ENCODE measurements at places on chromosomes 16 and 17.
A peak's percentile ranks its signal among the peaks of the same experiment; 100 is the strongest.

- no peaks in the 10 kb centered on the region for H3K27me3 ChIP-seq
- no peak overlapping the region for H3K4me3 ChIP-seq
- DNase-seq = no peak
- H3K4me1 ChIP-seq = no peaks in the 10 kb centered on the region
These were observed 36.0 kb downstream of the RTN4RL1 start for GRCh38 chr17:1989135-1989534.

GRCh38 chr16:58614212-58614611 lies 15.4 kb downstream of the CNOT1 start:
- no peak for DNase-seq

GRCh38 chr16:50021544-50021943 lies 3.5 kb upstream of the CNEP1R1 start:
- H3K4me1 ChIP-seq = no peaks in the 10 kb centered on the region
- DNase-seq = peak; percentile 65
- H3K27ac ChIP-seq = no peak overlapping the region
- H3K27me3 ChIP-seq = no peaks in the 10 kb centered on the region
- no peaks in the 10 kb centered on the region for H3K36me3 ChIP-seq

GRCh38 chr17:44402564-44403172 lies 13.2 kb upstream of the ITGA2B start:
- no peak overlapping the region for H3K4me3 ChIP-seq
- DNase-seq = no peak
- H3K4me1 ChIP-seq = no peaks in the 10 kb centered on the region
- H3K27ac ChIP-seq = no peak overlapping the region
- peaks cover 73% of the 10 kb centered on the region for H3K36me3 ChIP-seq

- peak overlapping the region; percentile 59 for H3K4me3 ChIP-seq
- no peaks in the 10 kb centered on the region for H3K4me1 ChIP-seq
- no peaks in the 10 kb centered on the region for H3K36me3 ChIP-seq
- DNase-seq = no peak
- H3K27ac ChIP-seq = no peak overlapping the region
- no peaks in the 10 kb centered on the region for H3K27me3 ChIP-seq
These were observed 2.0 kb downstream of the CORO7 start for GRCh38 chr16:4414187-4414917.

DNA sequence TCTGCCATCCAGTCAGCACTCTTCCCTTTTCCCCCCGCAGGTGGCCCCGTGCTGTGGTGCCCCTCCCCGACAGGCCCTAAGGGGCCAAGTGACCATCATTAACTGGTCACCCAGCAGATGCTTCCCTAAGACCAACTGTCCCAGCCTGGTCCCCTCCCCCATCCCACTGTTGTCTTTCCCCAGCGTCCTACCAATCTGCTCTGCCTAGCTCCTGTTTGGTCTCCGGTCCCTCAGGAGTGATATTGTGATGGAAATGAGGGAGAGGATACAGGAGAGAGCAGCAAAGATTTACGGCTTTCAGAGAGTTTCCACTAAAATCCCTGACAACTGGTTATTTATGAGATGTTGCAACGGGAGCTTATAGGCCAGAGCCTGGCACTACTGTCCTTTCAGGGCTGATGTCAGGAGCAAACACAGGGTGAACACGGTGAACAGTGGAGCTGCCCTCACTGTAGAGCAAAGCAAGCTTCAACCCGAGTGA lies 1.4 kb upstream of the TTLL6 start:
- DNase-seq = peak; percentile 90
- peaks cover 7% of the 10 kb centered on the region for H3K4me1 ChIP-seq
- H3K27ac ChIP-seq = peak overlapping the region; percentile 65
- no peaks in the 10 kb centered on the region for H3K36me3 ChIP-seq

DNA sequence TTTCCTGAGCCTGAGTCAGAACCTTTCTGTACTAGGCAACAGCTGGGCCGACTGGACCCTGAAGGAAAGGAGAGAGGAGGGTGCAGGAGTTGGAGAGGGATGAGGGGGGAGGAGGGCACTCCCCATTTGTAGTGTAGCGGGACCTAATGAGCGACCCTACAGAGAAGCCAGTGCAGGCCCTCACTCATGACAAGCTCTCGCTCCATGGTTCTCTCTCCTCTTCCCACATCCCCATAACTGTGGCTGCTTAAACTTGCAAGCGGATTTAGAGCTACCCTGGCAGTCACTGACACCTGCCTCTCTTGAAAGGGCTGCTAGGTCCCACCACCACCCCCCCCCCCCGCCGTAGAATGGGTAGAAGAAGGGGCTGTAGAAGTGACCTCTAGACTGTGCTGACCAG lies 14.5 kb downstream of the NKD1 start:
- H3K27ac ChIP-seq = no peak overlapping the region
- H3K4me1 ChIP-seq = no peaks in the 10 kb centered on the region
- H3K4me3 ChIP-seq = no peak overlapping the region
- H3K27me3 ChIP-seq = no peaks in the 10 kb centered on the region

DNA sequence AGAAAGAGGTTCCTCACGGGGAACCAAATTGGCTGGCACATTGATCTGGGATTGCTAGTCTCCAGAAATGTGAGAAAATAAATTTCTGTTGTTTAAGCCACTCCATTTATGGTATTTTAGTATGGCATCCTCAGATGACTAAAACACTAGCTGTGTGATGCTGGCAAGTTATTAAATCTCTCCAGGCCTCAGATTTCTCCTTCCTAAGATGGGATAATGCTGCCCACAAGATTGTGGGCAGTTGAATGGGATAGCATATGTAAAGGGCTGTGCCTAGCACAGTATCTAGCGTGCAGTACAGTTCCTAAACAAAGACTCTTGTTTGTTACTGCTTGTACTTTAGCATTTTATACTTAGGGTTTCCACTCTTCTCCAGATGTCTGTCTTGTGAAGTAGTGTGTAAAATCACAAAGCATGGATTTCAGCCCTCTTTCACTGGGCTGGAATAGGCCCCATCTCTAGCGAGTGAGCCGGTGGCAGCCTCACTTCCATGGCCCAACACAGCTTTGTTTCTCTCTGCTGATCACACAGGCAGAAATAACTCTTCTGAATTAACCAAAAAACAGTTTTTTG lies 38.2 kb upstream of the PHAF1 start:
- H3K4me3 ChIP-seq = no peak overlapping the region
- no peak for DNase-seq
- no peaks in the 10 kb centered on the region for H3K27me3 ChIP-seq

DNA sequence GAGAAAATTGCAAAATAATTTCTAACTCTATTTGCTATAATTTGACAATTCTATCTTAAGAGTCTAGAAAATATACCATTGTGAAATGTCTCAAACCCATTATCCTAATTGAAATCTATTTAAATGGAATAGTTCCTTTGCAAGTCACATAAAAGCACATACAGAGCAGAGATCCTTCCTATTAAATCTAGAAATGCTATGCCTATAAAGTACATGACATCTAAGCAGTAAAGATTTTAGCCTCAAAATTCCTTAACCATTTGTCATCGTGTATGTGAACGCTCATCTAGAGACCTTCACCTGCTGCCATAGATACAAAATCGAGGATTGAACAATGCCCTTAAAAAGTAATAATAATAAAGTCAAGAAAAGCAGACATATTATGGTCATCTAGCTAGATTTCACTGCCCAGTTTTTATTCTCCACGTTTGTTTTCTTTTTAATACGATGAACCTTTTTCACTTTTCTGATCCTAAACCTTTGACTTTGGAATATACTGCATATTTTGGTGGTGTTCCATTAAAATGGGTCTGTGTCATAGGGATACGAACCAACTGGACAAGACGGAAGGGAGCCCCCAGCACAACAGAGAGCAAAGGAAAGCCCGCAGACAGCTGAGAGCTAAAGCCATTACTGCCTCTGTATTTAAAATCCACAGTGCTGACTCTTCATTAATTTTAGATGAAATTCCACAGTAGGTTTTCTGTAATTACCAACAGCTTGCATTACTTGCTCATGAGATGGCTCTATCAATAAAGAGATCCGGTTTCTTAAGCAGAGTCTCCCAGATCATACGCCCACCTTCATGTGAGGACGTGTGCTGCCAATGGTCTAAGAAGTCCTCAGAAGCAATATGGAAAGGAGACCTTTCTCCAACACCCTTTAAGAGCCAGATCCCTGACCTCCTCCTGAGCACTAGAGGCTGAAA lies 17.6 kb downstream of the TEX2 start:
- no peak for DNase-seq
- H3K4me3 ChIP-seq = no peak overlapping the region

- H3K4me1 ChIP-seq = peaks cover 3% of the 10 kb centered on the region
- peaks cover 30% of the 10 kb centered on the region for H3K36me3 ChIP-seq
- no peaks in the 10 kb centered on the region for H3K27me3 ChIP-seq
- H3K27ac ChIP-seq = no peak overlapping the region
- H3K4me3 ChIP-seq = no peak overlapping the region
These were observed 2.7 kb downstream of the CNTNAP1 start for GRCh38 chr17:42684929-42685556.

DNA sequence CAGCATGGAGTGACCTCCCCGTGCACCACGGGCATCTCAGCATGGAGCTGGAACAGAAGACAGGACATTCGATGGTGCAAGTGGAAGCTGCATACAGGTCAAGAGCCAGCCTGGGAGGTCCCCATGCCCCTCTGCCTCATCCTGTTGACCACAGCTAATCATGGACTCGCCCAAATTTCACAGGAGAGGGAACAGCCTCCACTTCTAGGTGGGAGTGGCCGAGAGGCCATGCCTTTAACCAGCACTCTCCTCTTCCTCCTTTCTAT lies 3.8 kb upstream of the SLC47A2 start:
- no peak for DNase-seq
- H3K27ac ChIP-seq = no peak overlapping the region
- H3K4me3 ChIP-seq = no peak overlapping the region
- H3K27me3 ChIP-seq = no peaks in the 10 kb centered on the region
- H3K36me3 ChIP-seq = no peaks in the 10 kb centered on the region
- no peaks in the 10 kb centered on the region for H3K4me1 ChIP-seq

GRCh38 chr16:61798741-61799140 lies 237.5 kb downstream of the CDH8 start:
- H3K27ac ChIP-seq = no peak overlapping the region
- no peaks in the 10 kb centered on the region for H3K27me3 ChIP-seq
- peaks cover 4% of the 10 kb centered on the region for H3K36me3 ChIP-seq
- H3K4me3 ChIP-seq = no peak overlapping the region

- H3K4me1 ChIP-seq = no peaks in the 10 kb centered on the region
- no peak overlapping the region for H3K27ac ChIP-seq
- DNase-seq = no peak
- H3K36me3 ChIP-seq = peaks cover 58% of the 10 kb centered on the region
- H3K4me3 ChIP-seq = no peak overlapping the region
- H3K27me3 ChIP-seq = no peaks in the 10 kb centered on the region
These were observed 39.8 kb downstream of the USP43 start for GRCh38 chr17:9684955-9685621.

DNA sequence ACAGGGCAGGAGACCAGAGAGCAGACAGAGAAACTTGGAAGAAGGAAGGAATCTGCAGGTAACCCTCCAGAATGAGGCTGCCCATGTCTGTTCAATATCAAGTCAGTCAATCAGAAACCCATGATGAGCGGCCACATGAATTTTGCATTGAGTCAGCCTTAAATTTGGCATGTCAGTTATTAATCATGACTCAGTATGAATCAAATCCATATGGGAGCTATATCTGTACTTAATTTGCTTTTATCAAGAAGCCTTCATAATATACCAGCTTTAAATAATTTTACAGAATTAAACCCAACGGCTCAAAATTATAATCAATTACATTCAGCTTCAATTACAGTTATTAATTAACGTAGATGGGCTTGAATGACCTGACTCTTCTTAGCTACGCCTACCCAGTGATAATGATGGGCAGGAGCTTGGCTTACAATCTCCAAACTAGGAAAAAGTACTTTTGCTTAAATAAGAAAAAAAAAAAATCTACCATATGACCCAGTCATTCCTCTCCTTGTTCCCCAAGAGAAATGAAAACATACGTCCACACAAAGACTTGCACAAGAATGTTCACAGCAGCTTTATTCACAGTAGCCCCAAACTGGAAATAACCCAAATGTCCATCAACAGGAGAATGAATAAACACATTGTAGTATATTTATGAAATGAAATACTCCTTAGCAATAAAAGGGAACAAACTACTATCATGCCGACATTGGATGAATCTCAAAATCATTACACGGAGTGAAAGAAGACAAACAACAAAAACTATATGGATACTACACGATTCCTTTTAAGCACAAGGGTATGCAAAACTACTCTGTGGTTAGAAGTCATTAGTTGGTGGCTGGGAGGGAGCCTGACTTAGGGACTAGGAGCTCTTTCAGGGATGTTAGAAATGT lies 48.6 kb downstream of the SLC39A11 start:
- no peak overlapping the region for H3K27ac ChIP-seq
- no peak overlapping the region for H3K4me3 ChIP-seq
- DNase-seq = no peak
- no peaks in the 10 kb centered on the region for H3K4me1 ChIP-seq
- peaks cover 2% of the 10 kb centered on the region for H3K36me3 ChIP-seq
- H3K27me3 ChIP-seq = no peaks in the 10 kb centered on the region

- DNase-seq = no peak
- H3K36me3 ChIP-seq = no peaks in the 10 kb centered on the region
- no peaks in the 10 kb centered on the region for H3K4me1 ChIP-seq
These were observed 141.1 kb downstream of the DNAH9 start for GRCh38 chr17:11739351-11739750.

- H3K36me3 ChIP-seq = no peaks in the 10 kb centered on the region
- no peaks in the 10 kb centered on the region for H3K27me3 ChIP-seq
- H3K4me1 ChIP-seq = peaks cover 5% of the 10 kb centered on the region
- no peak overlapping the region for H3K4me3 ChIP-seq
- DNase-seq = no peak
These were observed 33.1 kb upstream of the AKAP1 start for GRCh38 chr17:57051886-57052361.

- peak overlapping the region; percentile 85 for H3K4me3 ChIP-seq
- no peak for DNase-seq
- no peaks in the 10 kb centered on the region for H3K4me1 ChIP-seq
- no peaks in the 10 kb centered on the region for H3K27me3 ChIP-seq
- H3K27ac ChIP-seq = no peak overlapping the region
- H3K36me3 ChIP-seq = peaks cover 30% of the 10 kb centered on the region
These were observed 998 bp downstream of the ACD start for GRCh38 chr16:67658849-67659674.

GRCh38 chr16:28166394-28167208 lies 45.2 kb downstream of the XPO6 start:
- H3K4me1 ChIP-seq = no peaks in the 10 kb centered on the region
- no peak for DNase-seq
- no peak overlapping the region for H3K27ac ChIP-seq
- no peaks in the 10 kb centered on the region for H3K27me3 ChIP-seq
- H3K36me3 ChIP-seq = peaks cover 41% of the 10 kb centered on the region
- H3K4me3 ChIP-seq = no peak overlapping the region

GRCh38 chr17:34673995-34674890 lies 94.9 kb downstream of the TMEM132E start:
- H3K4me3 ChIP-seq = no peak overlapping the region
- no peak for DNase-seq
- H3K36me3 ChIP-seq = no peaks in the 10 kb centered on the region
- no peak overlapping the region for H3K27ac ChIP-seq

GRCh38 chr17:77444984-77445759 lies 304.4 kb downstream of the SEC14L1 start:
- DNase-seq = no peak
- no peak overlapping the region for H3K27ac ChIP-seq
- peaks cover 2% of the 10 kb centered on the region for H3K36me3 ChIP-seq
- no peak overlapping the region for H3K4me3 ChIP-seq
- H3K4me1 ChIP-seq = no peaks in the 10 kb centered on the region
- no peaks in the 10 kb centered on the region for H3K27me3 ChIP-seq
